ENCODE measurements at places on chromosomes 7 and 10.

DNA sequence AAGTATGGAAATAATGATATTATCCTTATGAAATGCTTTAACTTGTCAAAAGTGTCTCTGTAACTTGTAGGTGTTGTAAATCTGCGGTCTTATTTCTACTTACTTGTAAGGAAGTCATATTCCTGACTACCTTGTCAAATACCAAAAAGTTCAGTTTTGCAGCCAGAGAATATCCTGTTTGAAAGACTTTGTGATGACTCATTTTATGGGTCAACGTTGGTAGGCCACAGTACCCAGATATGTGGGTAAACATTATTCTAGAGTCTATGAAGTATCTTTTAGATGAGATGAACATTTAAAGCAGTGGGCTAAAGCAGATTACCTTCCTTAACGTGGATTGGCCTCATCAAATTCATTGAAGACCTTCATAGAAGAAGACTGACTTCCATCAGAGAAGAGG lies 195.3 kb downstream of the PPP1R9A start:
- no peak for DNase-seq

DNA sequence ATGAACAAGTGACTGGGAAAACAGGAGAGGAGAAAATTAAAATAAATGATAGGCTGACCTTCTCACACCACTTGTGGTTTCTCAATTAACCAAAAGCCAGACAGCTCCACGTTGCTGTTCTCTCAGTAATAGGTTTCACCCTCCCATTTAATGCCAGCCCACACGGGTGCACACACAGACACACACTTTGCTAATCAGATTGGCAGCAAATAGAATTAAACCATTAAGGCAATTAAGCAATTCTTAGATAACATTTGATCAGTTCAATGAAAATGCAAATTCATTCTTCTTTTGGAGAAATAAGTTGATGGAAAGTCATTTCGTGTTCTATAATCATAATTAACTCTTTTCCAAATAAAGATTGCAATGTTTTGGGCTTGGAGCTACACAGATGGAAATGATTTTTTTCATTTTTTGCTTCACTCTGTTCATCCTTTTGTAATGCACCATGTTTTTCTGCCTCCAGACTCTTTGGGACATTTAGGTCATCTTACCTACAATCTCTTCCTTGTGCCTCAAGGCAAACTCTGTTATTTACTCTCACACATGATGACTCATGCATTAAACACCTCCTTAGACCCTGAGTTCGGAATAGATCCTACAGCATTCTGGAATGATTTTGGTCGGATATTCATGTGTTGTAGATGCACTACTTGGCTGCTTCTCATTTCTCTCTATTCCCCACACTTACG lies 700.7 kb downstream of the AUTS2 start:
- DNase-seq: no peak

DNA sequence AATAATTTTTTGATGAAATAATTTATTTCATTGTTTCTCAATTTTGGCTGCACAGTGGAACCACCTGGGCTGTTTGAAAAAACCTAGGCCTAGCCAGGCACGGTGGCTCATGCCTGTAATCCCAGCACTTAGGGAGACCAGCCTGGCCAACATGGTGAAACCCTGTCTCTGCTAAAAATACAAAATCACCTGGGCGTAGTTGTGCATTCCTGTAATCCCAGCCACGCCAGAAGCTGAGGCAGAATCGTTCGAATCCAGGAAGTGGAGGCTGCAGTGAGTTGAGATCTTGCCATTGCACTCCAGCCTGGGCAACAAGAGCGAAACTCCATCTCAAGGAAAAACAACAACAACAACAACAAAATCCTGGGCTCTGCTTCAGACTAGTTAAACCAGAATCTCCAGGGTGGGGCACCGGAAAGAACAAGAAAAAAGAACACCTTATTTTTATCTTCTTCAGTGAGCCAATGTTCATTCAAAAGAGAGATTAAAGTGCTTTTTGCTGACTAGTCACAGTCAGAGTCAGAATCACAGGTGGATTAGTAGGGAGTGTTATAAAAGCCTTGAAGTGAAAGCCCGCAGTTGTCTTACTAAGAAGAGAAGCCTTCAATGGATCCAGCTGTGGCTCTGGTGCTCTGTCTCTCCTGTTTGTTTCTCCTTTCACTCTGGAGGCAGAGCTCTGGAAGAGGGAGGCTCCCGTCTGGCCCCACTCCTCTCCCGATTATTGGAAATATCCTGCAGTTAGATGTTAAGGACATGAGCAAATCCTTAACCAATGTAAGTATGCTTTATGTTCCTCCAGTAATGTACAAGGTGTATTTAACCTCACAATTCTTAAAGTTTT lies at the start of gene CYP2C18:
TSS of gene CYP2C18 (plus strand) at position 516 of the 841 bp plus-strand sequence. CDS start at position 607, 91 bp downstream.
- no peak for DNase-seq

- DNase-seq: no peak
These were observed 10.1 kb downstream of the LRRC18 start for GRCh38 chr10:48929413-48929990.

DNA sequence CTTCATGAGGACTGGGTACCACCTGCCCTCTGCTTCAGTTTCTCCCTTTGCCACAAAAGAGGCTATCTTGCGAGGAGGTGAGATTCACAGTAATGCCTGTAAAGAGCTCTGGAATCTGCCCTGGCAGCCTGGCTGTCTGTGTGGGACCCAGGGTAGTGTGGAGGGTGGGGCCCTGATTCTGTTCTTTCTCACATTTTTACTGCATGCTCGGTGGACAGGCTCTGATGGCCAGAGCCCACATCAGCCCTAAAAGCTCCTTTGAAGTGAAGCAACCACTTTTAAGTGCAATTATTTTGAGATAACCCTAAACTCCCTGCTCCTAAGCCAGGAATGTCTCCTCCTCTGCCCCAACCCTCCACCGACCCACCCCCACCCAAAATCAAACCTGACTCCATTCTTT lies 92.1 kb upstream of the PODXL start:
- DNase-seq: no peak

- DNase-seq: no peak
These were observed 3.4 kb downstream of the IFRD1 start for GRCh38 chr7:112453505-112454171.

- no peak for DNase-seq
These were observed 72.5 kb downstream of the TAF3 start for GRCh38 chr10:7890781-7891180.

DNA sequence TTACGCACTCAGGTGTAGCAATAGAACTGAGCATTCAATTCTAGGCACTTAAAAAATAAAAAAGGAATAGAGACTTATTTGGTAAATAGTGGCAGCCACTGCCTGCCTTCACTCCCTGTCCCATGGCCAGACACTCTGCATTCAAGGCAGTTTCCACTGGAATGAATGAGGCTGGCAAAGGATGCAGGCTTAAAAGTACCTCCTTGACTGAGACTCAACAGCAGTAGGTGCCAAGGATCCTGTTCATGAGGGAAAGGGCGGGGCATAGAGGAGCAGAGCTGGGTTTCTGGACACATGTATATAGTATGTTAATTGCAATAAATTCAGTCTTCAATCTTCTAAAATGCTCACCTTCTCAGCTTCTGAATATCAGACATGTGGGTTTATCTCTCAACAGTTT lies 242.6 kb downstream of the PHF14 start:
- DNase-seq: no peak

GRCh38 chr7:153388611-153389010 lies 629.1 kb downstream of the ACTR3B start:
- DNase-seq: no peak

DNA sequence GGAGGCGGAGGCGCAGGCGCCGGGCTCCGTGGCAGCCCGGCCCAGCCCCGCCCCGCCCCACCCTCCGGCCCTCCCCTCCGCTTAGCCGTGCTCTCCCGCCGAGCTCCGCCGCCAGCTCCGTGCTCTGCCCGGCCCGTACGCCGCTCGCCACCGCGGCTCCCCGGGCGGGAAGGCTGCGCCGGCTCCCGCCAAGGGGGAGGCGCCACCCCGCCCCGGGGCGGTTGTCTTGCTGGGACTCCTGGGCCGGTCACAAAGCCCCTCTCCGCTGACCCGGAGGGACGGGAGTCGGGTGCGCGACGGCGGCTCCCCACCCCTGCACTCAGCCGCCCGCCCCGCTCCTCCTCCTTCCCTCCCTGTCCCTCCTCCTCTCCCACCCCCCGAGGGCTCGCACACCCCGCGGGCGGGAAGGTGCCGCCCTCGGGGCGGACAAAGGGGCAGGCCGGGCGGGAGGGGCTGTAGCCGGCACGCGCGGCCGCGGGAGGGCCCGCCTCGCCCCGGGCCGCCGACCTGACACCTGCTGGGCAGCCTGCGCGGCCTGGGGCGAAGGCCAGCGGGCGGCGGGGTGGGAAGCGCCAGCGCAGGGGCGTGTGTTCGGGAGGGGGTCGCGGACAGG lies 11.5 kb upstream of the SP8 start:
- no peak for DNase-seq

DNA sequence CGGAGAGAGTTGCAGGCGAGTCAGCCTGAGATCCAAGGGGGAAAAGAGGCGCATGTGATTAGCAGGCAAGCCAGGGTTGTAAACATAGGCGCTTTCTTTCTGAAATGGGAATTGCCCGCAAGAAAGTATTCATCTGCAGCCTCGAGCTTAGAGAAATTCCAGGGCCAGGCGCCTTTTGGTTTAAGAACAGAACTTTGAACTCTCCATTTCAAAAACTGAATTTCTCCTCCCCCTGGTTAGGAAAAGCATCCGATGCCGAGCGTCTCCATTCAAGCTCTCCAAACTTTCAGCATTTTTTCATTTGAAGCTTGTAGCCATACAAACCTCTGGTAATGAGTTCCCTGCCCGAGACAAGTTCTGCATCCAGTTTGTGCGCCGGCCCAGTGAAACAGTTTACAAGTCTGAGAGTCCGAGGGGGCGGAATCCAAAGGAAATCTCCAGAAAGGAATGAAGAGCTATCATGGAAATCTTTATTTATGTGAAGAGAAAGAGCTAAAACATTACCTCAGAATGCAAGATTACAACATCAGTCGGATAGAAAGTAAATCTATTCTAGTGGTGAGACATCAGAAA lies 69.9 kb downstream of the FAM204A start:
- no peak for DNase-seq

DNA sequence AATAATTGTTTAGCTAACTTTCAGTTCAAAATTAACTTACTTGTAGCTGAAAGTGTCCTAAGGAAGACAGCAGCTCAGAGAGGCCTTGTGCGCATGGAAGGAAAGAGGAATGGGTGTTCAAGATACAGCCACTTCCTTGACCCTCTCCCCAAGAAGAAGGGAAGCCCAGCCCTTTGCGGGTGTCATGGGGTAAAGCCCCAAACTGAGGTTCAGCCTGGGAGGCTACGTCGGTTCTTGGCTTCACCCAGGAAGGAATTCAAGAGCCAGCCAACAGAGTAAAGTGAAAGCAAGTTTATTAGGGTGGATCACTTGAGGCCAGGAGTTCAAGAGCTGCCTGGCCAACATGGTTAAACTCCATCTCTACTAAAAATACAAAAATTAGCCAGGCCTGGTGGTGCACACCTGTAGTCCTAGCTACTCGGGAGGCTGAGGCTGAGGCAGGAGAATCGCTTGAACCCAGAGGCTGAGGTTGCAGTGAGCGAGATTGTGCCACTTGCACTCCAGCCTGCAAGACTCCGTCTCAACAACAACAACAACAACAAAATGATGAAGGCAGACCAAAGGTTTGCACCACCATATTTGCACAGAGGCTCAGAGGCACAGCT lies 15.9 kb downstream of the GPRIN2 start:
- no peak for DNase-seq

DNA sequence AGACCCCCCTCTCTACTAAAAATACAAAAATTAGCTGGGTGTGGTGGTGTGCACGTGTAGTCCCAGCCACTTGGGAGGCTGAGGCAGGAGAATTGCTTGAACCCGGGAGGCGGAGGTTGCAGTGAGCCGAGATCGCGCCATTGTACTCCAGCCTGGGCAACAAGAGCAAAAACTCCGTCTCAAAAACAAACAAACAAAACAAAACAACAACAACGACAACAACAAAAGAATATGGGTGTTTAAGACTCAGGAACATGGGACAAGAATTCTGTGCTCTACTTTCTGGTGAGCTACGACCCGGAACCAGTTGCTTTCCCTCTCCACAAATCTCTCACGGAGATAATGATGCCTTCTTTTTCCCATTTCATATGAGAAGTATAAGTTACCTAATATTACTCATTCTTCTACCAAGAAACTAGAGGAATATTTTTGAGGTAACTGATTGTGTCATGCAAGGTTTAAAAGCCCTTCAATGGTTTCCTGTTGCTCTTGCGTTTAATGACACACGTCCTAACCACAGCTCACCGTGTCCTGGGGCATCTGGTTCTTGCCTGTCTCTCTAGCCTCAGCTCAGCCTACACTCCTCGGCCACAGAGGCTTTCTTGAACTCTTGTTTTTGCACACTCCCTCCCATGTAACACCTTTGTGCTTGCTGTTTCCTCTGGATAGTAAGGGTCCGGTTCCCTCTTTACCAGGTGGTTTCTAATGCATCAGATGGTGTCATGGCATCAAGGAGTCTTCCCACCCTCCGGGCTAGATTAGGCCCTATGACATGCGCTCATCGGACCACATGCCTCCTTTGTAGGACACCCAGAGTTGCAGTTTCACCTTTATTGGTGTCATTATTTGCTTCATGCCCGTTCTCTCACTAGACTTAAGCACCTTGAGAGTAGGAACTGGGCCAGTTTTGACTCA lies 67.5 kb downstream of the PFKFB3 start:
- DNase-seq: peak; percentile 67

DNA sequence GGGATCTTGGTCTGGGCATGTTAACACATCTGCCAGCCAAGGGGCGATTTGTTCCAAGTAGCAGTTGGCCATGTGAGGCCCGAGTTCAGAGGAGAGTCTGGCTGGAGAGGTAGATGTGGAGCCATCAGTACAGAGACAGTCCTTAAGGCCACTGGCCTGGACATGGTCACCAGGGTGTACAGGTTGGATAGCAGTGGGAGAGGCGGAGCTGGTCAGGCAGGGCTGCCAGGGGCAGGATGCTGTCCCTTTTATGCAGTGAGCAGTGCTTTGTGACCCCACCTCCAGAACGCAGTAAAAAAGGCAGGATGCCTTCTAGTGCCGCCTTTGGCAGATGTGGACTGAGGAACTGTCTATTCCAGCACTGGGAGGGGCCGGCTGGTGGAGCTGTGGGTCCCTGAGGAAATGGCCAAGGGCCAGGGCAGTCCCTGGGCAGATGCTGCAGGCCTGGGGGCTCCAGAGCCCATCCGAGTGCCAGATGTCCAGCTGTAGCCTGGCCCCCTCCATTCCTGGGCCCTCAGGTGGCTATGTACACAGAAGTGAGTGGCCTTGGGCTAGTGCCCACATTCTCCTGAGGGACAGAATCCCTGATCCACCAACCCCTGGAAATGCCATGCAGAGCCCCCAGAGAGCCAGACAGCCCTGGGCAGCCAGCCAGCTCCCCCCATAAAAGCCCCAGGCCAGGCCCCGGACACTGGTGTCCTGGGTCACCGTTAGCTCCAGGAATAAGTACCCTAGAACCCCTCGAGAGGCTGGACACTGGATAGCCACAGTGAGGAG lies 17.2 kb upstream of the MYL7 start:
- no peak for DNase-seq

Measured in CD8-positive, alpha-beta T cell (primary cell).